ENCODE measurements at places on chromosomes 5 and 9.

DNA sequence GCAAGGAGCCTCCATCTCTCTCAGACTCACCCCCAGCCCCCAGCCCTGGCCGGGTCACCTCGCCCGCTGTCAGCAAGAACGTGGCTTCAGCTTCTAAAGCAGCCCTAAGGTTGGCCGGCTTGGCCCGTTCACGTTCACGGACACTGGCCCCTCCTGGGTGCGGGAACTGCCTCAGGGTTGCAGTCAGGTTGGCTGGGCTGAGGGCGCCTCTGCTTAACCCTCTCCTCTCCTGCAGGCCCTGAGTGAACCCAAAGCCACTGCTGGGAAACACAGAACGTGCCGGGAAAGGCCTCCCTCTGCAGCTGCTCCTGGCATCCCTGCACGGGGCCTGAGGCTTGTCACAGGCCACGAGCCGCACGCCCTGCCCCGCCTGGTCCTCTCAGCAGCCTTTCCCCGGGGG is 40.1 kb upstream of the UBAC1 start:
- peak; percentile 78 for DNase-seq

GRCh38 chr5:124679578-124680199 is 66.8 kb downstream of the ZNF608 start:
- DNase-seq = no peak

DNA sequence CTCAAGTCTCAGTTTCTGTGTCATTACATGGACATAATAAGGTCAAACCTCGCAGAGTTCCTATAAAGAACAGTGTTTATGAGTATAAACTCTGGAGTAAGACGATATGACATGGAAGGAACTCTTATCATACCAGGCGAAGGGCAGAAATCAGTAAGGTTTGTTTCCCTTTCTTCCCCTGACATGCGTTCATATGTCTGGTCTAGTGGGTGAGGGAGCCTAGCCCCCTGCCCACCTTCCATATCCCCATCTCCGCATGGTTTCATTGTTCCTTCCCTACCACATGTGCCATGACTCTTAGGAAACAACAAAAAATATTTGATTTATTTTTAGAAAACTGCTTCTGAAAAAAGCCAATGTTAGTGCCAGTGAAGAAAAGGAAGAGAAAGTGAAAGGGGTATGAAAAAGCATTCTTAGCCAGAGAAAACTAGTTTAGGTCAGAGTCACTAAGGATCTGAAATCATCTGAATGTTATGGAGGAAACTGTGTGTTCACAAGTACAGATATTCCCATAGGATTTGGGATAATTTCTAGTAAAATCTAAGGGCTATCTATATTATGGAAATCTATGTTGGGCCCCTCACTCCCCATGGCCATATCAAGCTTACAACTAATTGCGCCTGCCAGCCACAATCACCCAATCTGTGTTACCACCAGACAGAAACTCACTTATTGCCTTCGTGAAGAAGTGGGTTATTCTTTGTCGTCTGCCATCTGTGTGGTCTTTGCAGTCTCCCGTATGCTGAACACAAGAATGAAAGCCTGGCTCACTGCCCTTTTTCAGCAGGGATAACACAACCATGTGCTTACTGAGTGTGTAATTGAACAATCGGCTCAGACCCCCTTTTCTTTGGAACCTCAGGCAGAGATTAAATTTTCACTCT is 19.9 kb upstream of the HMHB1 start:
- no peak for DNase-seq

DNA sequence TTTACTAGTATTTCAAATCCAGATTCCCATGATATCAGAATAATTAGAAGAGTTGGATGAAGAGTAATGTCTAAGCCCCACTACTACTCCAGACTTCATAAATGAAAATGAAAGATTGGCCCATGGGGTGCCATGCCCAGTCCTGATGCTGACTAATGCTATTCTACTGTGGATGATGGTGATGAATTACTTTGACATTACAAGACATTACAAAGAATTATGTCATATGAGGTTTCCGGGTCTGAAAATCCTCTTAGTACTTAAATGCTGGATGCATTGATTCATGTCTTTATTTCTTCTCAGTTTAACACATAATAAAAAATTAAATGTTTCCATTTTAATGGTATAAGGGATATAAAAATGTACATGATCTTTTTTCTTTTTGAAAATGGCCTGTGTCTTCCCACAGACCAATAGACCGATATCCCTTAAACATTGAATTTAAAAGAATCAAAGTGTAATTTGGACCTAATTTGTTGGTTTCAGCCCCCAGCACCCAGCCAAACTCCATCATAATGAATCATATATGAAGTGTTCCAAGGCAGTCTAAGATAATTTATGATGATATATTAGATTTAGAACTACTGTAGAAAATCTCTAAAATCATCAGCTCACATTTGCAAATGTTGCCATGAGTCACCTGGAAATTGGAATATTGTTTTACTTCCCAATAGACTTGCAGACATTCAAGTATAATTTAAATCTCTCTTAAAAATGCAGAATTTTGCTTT is 223.6 kb upstream of the SGCD start:
- DNase-seq = no peak

- no peak for DNase-seq
Measured at GRCh38 chr5:76230711-76231285, 147.6 kb downstream of the SV2C start.

DNA sequence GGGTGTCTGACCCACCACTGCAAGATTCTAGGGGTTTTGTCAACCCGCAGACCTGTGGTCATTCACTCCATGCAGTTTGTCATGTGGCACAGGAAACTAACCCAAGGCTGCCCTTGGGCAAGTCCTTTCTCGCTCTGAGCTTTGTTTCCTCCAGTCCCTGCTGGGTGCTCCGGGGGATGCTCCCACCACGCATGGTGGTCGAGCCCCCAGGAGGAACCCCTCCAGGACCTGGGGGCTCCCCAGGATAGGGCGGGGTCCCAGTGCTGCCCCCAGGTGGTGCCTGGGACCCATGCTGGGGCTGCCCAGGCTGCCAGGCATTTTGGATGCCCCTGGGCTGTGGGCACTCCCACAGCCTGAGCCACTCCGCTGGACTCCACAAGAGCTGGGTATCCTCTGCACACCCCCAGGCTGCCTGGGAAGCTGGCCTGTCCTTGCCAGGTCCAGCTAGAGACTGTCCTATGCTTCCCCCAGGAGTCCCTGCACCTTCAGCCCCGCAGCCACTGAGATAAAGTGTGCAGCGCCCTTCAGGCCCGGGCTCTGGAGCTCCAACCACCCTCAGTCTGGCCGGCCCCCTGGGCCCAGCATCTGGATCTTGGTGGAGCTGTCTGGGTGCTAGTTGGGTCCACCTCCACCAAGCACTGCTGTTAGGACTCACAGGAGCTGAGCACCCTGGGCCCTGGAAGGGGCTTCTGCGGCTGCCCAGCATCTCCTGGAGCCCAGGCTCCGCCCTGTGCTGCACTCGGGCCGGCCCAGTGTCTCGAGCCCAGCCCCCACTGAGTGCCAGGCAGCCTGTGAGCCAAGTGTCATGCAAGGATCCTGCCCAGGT is 104.3 kb downstream of the PHF2 start:
- peak; percentile 43 for DNase-seq
